ENCODE measurements at places on chromosomes 2 and 18.

DNA sequence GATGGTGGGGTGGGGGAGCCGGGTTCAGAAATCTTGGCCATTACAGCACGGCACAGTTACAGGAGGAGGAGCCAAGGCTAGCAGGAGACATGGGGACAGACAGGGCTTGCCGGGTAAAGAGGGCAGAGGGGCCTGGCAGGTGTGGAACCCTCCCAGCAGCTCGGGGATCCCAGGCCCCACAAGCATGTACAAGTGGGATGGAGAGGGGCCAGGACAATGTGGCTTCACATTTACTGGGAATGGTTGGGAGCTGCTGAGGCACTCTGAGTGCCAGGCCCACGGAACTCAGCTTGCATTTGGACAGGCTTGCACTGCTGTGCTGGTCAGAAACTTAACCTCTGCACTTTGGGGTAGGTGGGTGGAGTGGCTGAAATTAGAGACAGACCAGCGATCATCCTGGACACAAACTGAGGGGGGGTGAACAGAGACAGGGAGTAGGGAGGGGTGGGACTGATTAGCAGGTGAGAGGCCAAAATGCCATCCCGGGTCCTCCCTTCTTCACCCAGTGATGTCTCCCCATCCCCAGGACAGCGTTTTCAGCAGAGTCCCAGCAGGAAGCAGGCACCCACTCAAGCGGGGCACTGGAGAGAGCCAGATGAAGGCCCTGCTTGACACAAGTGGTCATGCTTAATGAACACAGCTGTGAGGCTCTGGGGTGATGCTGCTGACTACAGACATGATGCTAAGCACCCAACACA is 9.6 kb downstream of the PER2 start:
- DNase-seq, result no peak

DNA sequence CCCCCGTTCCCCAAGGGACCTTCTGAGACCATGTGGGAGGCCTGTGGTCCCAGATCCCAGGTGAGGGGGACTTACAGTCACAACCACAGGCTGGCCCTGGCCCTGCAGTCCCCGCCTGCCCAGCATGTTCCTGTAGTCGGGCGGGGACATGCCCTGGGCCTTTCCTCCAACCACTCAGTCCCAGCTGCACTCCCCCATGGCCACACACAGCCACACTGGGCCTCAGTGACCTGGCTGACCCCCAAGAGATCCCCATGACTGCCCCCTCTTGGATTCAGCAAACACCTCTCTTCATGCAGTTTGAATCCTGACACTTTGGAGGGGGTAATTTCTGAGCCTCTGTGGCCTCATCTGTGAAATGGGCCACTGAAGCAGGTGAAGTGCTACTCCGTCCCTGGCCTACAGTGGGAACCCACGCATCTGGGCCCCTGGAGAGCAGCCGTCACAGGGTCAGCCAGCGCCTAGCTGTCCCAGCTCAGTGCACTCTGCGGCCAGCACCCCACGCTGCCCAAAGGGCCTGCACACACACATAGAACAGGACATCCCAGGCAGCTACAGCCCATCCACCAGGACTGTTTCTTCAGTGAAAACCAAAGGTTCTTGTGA is 12.7 kb upstream of the ARHGEF4 start:
- DNase-seq, result no peak

GRCh38 chr2:95296880-95297487 is at the start of gene KCNIP3:
Gene KCNIP3 (plus strand): TSS chr2:95297347. CDS start chr2:95297439, 92 bp downstream.
- DNase-seq, result no peak

GRCh38 chr2:66843847-66844246 is 408.9 kb downstream of the MEIS1 start:
- no peak for DNase-seq

GRCh38 chr2:105822186-105822585 is 77.5 kb downstream of the NCK2 start:
- DNase-seq, result no peak

DNA sequence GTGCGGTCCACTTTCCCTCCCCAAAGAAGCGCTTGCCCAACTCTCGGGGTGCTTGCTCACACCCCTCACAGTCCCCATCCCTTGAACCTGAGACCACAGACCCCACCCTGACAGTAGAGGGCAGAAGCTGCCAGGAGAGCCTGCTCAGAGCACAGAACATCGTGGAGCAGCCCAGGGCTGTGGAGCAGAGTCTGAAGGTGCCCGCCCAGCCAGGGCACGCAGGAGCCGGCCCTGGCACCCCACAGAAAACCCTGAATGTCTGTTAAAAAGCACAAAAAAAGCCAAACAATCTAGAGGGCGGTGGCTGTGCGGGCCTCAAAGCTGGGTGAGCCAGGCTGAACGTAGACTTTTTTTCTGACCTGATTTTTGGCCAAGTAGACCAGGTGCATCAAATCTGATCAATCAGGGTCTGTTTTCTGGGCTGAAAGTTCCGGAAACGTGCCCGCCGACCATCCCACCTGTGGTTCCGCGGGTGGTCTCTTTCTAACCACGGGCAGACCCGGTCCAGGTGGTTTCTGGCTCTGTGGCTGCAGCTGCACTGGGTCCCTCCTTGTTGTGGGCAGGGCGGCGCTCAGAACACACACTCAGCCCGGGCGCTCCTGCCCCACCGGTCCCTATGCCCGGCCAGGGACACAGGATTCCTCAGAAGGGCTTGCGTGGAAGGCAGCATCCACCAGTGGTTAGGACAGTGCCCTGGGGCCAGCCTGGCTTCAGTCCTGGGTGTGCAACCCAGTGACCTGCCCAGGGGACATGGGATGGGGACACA is 66.3 kb downstream of the SLC66A2 start:
- no peak for DNase-seq

- no peak for DNase-seq
These were observed 56.0 kb downstream of the LIPG start for GRCh38 chr18:49617865-49618264.

DNA sequence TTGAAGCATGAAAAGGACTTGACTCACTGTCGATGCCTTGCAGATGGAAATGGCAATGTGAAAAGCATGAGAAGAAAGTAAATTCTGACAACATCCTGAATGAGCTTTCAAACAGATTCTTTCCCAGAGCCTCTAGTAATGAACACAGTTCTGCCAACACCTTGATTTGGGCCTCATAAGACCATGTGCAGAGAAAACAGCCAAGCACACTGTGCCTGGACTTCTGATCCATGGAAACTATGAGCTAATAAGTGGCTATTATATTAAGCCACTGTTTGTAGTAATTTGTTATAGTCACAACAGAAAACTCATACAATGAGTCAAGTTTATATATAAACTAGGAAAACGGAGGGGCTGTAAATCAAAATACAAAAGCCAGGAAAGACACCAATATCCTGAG is 477.3 kb downstream of the MBD2 start:
- no peak for DNase-seq

DNA sequence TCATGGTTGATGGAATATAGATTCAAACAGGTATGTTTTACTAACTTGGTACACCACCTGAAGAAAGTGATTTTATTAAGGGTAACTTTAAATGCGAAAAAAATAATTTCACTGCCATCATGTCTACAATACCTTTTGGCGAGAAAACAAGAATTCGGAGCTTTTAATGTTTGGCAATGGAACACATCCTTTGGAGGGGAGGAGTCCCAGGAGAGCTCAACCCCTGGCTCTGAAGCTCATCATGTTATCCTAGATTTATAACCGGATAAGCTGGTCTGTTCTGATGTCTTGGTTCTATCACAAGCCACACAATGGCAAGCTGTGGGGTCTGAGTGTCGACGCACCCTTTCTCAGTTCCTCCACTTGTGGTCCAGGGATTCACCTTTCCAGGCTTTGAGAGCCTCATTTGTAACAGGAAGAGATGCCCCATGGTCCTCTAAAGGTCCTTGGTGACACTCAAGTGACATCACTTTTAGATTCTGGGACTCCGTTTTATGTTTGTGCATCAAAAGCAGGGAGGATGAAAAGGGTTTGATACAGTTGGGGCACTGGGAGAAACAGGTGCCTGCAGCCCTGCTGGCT is 172.7 kb downstream of the BCL2 start:
- DNase-seq, result no peak

GRCh38 chr2:234136461-234136860 is 86.0 kb downstream of the SPP2 start:
- DNase-seq, result no peak

GRCh38 chr2:7014174-7014640 is 97.0 kb downstream of the RNF144A start:
- no peak for DNase-seq

GRCh38 chr2:216194013-216194412 is 84.9 kb downstream of the XRCC5 start:
- DNase-seq, result no peak

DNA sequence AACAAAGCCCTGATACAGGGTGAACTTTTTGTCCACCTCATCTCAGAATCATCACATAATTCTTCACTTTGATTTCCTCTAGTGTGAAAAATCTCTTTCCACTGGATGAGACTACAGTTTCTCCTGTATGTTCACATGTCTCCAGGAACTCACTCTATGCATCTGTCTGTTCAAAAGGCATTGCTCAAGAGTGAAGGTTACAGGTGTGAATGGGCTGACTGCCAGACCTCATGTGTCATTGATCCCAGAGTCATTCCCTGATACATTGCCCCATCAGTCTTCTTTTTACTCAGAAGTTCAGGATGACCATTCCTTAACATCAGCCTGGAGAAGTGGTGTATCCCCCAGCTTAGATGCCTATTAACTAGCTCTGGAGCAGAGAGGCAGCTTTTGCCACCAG is 4.4 kb upstream of the DSC3 start:
- no peak for DNase-seq

DNA sequence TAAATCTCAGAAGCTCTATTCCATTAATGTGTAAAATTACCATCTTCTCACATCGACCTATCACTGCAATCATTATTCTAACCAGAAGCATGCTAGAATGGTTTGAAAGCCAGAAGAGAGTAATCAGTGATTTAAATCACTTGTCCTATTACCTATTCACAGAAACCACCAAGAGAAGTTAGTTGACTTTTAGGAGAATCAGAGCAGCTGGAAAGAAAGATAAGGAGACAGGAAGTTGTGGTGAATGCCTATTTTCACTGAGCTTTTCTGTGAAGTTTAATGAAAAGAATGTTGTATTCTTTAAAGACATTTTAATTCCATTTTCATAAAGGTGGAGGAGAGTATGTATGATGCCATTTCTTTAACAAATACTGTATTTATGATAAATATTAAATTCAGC is 352.6 kb upstream of the CRIM1 start:
- no peak for DNase-seq

DNA sequence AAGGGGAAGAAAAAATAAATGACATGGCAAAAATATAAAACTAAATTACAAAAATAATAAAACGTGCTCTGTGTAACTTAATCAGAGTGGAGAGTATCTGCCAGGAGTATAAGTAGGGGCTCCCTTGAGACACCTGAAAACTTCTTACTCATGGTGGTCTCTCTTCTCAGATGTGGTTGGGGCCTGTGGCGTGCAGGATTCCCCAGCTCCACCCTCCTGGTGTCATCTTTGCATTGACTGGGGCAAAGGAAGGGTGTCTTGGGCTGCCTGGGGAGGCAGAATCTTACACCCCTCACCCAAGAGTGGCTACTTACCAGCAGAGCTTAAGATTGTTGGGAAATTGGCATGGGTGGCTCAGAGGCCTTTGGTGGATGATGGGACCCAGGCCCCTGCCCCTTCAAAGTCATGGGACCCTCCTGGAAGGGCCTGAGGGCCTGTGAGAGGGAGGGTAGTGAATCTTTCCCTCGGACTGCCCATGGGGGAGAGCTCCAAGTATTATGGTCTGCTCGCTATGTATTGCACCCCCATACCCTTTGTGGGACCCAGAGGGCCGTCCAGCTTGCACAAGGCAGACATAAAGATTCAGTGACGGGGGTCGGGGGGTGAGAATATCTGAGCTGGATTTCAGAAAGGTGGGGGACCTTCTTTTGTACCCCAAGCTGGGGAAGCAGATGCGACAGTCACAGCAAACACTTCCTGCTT is 6.9 kb upstream of the TRAF3IP1 start:
- DNase-seq, result no peak

DNA sequence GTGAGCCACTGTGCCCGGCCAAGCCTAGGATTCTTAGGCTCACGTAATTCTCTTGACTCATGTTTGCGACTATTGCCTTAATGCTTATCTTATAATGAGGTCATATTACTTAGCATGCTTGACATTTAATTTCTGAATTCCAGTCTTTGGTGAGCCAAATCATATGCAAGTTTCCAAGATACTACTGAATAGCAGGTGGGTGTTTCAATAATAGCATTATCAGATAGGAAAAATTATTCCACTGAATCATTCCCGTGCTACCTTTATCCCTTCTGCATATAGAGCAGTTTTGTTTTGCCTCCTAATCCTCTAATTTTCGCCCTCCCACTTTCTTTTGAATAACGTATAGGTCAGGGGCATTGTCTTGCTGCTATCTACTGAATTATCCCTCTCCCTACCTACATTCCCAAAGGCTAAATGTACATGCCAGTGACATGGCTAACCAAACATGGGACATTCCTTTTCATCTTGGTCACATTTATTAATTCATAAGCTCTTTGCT is 4.9 kb downstream of the DAW1 start:
- DNase-seq, result peak; percentile 55

- DNase-seq, result no peak
These were observed 27.5 kb downstream of the TFCP2L1 start for GRCh38 chr2:121257480-121257840.

GRCh38 chr2:218367415-218368149 is 10.9 kb downstream of the CATIP start:
- DNase-seq, result no peak

GRCh38 chr2:60992985-60993392 is 24.5 kb upstream of the PEX13 start:
- no peak for DNase-seq

- no peak for DNase-seq
These were observed 128.1 kb downstream of the EIPR1 start for GRCh38 chr2:3249476-3249962.

DNA sequence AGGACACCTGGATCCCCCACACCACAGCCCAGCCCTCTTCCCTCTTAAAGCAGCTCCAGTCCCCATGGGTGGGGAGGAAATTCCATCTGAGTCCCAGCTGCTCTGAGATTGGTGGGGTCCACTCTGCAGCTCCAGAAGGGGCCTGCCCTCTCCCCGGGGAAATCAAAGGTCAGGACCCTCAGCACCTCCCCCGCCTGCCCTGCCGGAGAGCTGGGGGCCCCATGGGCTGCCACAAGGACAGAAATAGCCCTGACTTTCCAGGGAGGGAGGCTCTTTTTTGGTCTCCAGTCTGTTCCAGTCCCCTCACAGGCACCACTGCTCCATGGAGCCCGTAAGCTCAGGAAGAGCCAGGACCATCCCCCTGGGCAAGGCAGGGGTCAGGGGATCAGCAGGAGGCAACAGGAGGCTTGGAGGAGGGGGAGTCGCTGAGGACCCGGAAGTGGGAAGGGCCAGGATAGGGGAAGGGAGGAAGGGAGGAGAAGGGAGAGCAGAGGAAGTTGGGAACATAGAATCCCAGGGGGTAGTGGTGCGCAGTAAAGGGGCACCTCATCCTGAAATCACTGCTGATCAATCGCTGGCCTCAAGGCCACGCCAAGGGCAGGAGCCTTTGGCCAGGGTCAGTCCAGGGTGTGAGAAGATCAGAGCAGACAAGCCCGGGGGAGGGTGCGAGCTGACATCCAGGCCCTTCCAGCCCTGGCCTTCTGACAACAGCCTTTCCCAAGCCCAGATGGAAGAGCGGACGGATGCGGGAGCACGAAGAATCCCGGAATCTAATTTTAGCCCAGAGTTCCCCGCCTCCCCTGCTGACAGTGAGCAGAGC is 7.6 kb downstream of the ADRA2B start:
- DNase-seq, result no peak

- peak; percentile 68 for DNase-seq
These were observed 130.7 kb downstream of the SOCS6 start for GRCh38 chr18:70419526-70419925.
